Activated naive CD4-positive, alpha-beta T cell treated with anti-CD3 and anti-CD28 coated beads for 36 hours (primary cell): ENCODE measurements at places on chromosomes 2 and 18.

- no peak for DNase-seq
These were observed 452.9 kb upstream of the CHAC2 start for GRCh38 chr2:53314718-53315117.

DNA sequence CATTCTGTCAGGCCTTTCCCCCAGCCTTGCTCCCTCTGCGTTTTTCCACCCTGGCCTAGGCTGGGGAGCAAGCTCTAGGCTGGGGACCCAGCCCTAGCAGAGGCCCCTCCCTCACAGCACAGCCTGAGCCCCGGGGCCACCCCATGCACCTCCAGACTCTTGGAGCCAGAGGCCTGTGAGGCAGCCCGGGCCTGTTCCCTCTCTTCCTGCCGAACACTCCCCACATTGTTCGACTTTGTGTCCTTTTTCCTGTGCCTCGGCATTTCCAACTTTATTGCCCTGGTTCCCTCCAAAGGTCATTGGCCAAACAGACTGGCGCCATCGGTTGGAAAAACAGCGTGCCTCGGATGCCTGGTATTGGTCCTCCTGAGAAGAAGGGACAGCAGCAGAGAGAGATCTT is 79.7 kb downstream of the HS1BP3 start:
- DNase-seq: no peak

- no peak for DNase-seq
These were observed 56.2 kb downstream of the CYP27C1 start for GRCh38 chr2:127163921-127164320.

- no peak for DNase-seq
These were observed 318.2 kb downstream of the ADCYAP1 start for GRCh38 chr18:1222880-1223279.

- no peak for DNase-seq
These were observed 75.8 kb downstream of the CCDC148 start for GRCh38 chr2:158380746-158381145.

- DNase-seq: no peak
These were observed 26.3 kb upstream of the SPATA3 start for GRCh38 chr2:230969659-230970015.

GRCh38 chr2:151040039-151040438 is 221.6 kb downstream of the RBM43 start:
- DNase-seq: no peak

GRCh38 chr2:215059724-215060123 is 78.7 kb downstream of the ABCA12 start:
- DNase-seq: no peak

GRCh38 chr2:230874456-230874855 is 9.7 kb downstream of the ITM2C start:
- no peak for DNase-seq

DNA sequence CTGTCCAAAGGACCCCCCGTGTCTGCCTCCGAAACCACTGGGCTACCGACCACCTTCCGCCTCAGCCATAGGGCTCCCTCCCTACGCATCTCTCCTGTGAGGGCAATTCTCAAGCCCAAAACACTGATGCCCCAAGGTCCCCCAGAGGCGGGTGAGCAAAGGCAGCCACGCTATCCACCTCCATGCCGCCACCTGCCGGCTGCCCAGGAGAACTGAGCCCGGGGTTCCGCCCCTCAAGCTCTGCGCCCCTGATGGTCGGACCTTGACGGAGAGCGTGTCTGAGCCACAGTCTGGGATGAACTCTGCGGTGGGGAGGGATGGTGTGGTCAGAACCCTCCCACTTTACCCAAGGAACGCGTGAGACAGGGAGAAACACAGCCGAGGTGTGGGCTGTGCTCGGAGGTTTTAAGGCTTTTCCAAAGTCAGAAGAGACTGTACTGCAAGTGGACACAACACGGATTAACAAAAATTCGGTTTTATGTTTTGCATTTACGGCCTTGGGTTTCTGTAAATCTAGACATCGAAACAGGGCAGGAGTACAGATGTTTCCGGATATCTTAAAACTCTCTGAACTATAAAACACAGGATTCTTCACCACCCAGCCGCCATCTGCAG is 114.1 kb downstream of the ZNF516 start:
- no peak for DNase-seq

- DNase-seq: peak; percentile 1
These were observed 87.8 kb downstream of the HDAC4 start for GRCh38 chr2:239312741-239313667.

DNA sequence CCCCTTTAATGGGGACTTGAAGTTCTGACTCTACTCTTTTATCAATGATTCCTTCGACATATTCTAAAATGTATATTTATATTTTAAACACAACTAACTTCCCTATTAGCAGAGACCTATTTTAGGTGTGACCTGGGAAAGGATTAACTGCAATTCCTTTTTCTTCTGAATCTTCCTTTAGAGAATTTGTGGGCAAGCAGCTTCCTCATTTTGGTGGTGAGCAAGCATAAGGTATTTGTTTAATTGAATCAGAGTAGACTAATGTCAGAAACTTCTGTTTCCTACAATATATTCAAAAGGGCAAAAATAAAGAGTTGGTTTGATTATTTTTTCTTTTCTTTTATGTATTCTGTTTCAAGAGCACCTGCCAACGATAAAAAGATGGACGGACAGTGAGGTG is 237.0 kb downstream of the IKZF2 start:
- DNase-seq: no peak

DNA sequence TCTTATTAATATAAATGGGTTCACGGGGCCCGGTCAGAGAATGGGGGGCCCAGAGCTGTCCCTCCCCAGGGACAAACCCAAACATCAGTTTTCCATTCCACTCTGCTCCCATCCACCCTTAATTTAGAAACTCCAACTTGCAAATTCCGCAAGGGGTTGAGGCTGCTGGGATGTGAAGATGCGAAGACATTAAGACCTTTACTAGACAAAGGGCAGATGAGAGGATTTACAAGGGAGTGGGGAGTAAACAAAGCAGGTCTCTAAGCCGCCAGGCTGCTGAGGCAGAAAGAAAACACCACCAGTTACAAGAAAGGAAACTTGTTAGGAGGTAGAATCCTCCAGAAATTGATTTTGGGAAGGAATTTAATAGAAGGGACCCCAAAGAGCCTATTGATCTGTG is 33.1 kb downstream of the MARCO start:
- no peak for DNase-seq
